Activated T-helper 2 cell treated with anti-CD3 and anti-CD28 coated beads, Interferon-gamma antibody, Interleukin-2, Interleukin-4, amounts not matched to agents 10 μg/mL and 5 μg/mL and 100 μg/mL, durations not matched to agents 14 hours and 24 hours and 36 hours (primary cell): ENCODE measurements at places on chromosomes 2 and 18. TPM values are rescaled to one million over a fixed set of nuclear protein-coding genes. Genes with fewer than 3 reads are reported as not detected.

Gene IL18R1
- 61.9 and 68.2 TPM in 2 replicates for total RNA-seq

Gene RBFA
- total RNA-seq, result 48.4 and 49.4 TPM in 2 replicates

Gene MC5R
- total RNA-seq, result not detected in 2 replicates

Gene PMS1
- 57.0 and 58.7 TPM in 2 replicates for total RNA-seq

Gene INHBB
- total RNA-seq, result not detected in 2 replicates

Gene ST6GAL2
- not detected in 2 replicates for total RNA-seq

Gene BMP10
- not detected in 2 replicates for total RNA-seq

Gene PAIP2B
- total RNA-seq, result 0.84 and 0.94 TPM in 2 replicates

Gene SIGLEC15
- not detected in 2 replicates for total RNA-seq

Gene MC4R
- total RNA-seq, result not detected in 2 replicates

Gene HDLBP
- total RNA-seq, result 282 and 293 TPM in 2 replicates

Gene TLX2
- total RNA-seq, result 0.82 and 0.92 TPM in 2 replicates

Gene LINC00305
- not detected in 2 replicates for total RNA-seq

Gene DOK6
- not detected in 2 replicates for total RNA-seq

Gene SULT1C4
- not detected in 2 replicates for total RNA-seq

Gene CHRND
- not detected in 2 replicates for total RNA-seq

Gene C2orf81
- total RNA-seq, result 1.6 and 1.9 TPM in 2 replicates

Gene QPCT
- total RNA-seq, result 0.48 and 0.71 TPM in 2 replicates

Gene CREG2
- total RNA-seq, result not detected in 2 replicates

Gene NT5C1B
- total RNA-seq, result not detected in 2 replicates

Gene ABCB6
- total RNA-seq, result 22.1 and 25.4 TPM in 2 replicates

Gene SLC4A5
- 1.2 and 1.8 TPM in 2 replicates for total RNA-seq

Gene ZNF385B
- not detected in 2 replicates for total RNA-seq

Gene MARCO
- not detected in 2 replicates for total RNA-seq

Gene ILKAP
- total RNA-seq, result 67.1 and 71.3 TPM in 2 replicates

Gene OR6B2
- total RNA-seq, result not detected in 2 replicates

Gene SPEG
- not detected in 2 replicates for total RNA-seq

Gene TXNDC2
- 0.21 and 0.39 TPM in 2 replicates for total RNA-seq

Gene CCDC74B
- 0.94 and 1.1 TPM in 2 replicates for total RNA-seq

Gene KIF1A
- total RNA-seq, result 0.97 and 2.2 TPM in 2 replicates

Gene CXCR4
- total RNA-seq, result 140 and 144 TPM in 2 replicates

Gene ALK
- total RNA-seq, result not detected in 2 replicates

Gene POMC
- total RNA-seq, result 5.8 and 6.7 TPM in 2 replicates

Gene CYP27C1
- not detected in 2 replicates for total RNA-seq

Gene DES
- total RNA-seq, result not detected in 2 replicates

Gene RFTN2
- not detected in 2 replicates for total RNA-seq

Gene OST4
- 330 and 341 TPM in 2 replicates for total RNA-seq

Gene GALNT13
- total RNA-seq, result not detected in 2 replicates

Gene SLC4A3
- 0.07 and 0.14 TPM in 2 replicates for total RNA-seq

Gene UGT1A3
- not detected in 2 replicates for total RNA-seq

Gene NEB
- 0.14 and 0.27 TPM in 2 replicates for total RNA-seq

Gene CD8B2
- total RNA-seq, result not detected in 2 replicates

Gene COL6A3
- 7.9 and 9.2 TPM in 2 replicates for total RNA-seq

Gene ELOA2
- not detected in 2 replicates for total RNA-seq

Gene AQP12B
- total RNA-seq, result not detected in 2 replicates

Gene C1GALT1C1L
- total RNA-seq, result 0.74 and 1.1 TPM in 2 replicates
